ENCODE measurements at places on chromosomes 6 and 20.
A peak's percentile ranks its signal among the peaks of the same experiment; 100 is the strongest.

DNA sequence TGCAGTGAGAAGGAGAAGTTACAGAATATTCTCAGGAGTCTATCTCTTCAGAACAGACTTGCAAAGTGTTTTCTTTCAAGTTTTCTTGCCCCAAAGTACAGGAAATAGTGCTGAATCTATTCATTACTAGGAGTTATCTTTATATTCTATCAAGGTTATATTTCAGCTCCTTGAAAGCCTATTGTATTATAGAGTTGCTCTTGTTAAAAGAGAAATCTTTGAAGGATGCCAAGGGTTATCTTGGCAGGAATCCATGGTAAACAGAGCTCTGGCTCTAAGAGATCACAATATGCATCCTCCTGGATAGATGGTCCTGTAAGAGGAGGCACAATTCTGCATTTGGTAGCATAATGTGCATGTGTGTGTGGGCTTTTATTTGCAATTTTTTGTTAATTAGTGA is 21.2 kb upstream of the SNRPB2 start:
- DNase-seq = peak; percentile 26

DNA sequence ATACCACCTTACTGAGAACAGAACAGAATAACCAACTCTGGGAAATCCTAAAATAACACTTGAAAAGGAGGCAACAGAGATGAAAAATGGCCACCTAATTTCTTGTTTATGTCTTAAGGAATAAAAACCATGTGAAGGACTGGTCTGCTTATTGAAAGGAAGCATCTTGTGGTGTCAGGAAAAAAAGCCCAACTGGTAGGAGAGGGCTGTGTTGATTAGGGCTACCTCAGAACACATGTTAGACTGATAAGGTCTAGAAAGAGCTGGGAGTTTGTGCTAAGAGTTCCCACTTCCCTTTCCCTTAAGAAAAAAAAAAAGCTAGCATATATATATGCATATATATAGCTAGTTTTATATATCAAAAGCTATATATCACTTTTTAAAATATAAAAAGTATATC is 425.3 kb upstream of the BTBD3 start:
- DNase-seq = no peak

DNA sequence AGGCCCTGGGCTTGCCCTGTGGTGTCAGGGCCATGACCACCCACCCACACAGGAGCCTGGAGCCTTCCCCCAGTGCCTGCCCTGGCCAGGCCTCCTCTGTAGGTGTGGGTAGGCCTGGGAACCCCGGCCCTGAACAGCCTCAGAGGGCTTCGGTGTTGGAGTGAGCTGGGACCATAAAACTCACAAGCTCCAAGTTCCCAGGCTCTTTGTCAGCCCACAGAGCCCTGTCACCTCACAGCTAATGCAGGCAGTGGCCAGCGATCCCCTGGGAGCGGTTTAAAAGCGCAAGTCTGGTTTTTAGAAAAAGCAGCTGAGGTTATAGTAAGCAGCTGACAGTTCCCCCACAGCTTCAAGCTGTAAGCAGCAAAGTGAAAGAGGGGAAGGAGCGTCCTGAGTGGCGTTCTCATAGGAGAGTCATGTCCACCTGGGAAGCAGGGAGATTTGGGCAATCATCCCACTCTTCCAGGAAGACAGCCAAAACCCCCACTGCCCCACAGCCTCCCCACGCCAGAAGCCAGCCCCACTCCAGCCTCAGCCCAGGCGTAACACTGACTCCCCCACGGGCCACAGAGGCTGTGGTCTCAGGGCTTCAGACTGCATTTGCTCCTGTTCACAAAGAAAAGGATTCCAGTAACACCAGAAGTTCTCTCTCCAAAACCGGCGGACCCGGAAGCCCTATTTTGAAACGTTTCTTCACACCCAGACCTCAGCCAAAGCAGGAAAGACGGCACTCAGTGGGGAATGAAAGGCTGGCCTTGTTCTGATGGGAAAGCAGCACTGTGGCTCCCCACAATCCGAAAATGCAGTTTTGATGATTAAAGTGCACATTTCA is 34.3 kb upstream of the FOXC1 start:
- no peak for DNase-seq

DNA sequence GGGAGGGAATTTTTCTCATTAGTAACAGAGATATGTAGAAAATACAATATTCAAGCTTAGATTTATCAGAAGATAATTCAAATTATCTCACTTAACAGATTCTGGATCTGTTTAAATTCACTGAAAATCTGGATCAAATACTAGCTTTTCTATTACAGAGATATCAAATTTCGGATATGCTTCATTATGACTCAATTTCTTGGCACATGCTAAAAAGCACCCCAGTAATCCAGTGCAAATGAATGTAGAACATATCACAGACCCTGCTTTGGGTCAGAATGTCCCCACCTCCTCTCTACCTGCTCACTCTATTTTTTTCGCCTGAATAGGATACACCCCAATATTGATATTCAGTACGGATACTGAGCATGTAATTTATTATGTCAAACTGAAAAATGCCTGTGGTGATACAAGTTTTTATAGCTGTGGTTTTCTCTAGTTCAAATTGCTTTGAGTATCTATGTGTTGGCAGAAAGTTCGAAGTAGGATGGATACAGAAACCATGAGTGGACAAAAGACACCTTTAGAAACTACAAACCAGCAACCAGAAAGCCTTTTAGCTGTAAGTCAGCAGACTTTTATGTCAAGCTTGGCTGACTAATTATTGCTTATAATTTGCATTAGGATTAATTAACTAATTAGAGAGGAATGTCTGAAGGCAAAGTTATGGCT is 290.0 kb downstream of the TFAP2B start:
- DNase-seq = no peak

DNA sequence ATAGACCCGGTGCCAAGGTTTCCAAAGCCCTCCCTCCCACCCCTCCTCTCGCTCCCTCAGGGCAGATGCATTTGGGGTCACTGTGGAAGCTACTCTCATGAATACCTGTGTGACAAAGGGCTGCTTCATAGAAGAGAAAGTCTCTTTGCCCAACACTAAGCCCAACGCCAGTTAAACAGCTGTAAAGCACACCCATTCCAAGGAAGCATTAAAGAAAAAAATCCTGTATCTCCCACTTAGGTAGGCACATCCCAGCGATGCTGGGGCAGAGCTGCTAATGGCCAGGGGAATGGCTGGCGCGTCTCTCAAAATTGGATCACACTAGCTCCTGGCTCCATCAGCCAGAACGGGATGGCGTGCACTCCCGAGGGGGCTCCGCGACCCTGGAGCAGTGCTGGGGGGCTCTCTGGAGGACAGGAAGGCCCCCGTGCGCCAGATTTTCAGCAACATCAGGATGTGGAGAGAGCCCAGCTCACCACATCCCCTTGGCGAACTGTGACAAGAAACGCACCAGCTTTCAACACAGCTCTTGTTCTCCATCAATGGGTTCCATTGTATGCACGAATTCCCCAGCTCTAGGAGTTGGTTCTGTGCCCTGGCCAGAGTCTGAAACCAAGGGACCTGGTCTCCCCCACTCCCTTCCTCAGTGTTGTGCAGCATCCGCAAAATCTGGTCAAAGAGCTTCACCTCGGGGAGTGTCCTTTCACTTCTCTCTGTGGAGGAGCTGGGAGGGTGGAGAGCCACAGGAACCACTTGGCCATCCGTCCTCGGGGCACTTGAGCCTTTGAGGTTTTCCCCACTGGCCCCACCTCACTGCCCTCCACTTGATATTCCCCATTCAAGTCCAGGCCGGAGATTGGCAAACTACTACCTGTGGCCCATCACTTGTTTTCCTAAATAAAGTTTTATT is 74.1 kb downstream of the TFAP2C start:
- no peak for DNase-seq

GRCh38 chr6:64777941-64778785 is 928.9 kb downstream of the EYS start:
- DNase-seq = peak; percentile 17

GRCh38 chr6:127737768-127738167 is 160.8 kb downstream of the C6orf58 start:
- DNase-seq = peak; percentile 33

DNA sequence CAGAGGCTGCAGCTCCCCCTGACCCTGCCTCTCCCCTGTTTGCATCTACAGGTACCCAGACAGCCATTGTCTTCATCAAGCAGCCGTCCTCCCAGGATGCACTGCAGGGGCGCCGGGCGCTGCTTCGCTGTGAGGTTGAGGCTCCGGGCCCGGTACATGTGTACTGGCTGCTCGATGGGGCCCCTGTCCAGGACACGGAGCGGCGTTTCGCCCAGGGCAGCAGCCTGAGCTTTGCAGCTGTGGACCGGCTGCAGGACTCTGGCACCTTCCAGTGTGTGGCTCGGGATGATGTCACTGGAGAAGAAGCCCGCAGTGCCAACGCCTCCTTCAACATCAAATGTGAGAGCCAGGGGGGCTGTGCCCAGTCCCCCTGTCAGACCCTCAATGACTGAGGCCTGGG is 42.1 kb upstream of the SRF start:
- DNase-seq = no peak

- no peak for DNase-seq
These were observed 205.7 kb upstream of the PROKR2 start for GRCh38 chr20:5522422-5522821.

DNA sequence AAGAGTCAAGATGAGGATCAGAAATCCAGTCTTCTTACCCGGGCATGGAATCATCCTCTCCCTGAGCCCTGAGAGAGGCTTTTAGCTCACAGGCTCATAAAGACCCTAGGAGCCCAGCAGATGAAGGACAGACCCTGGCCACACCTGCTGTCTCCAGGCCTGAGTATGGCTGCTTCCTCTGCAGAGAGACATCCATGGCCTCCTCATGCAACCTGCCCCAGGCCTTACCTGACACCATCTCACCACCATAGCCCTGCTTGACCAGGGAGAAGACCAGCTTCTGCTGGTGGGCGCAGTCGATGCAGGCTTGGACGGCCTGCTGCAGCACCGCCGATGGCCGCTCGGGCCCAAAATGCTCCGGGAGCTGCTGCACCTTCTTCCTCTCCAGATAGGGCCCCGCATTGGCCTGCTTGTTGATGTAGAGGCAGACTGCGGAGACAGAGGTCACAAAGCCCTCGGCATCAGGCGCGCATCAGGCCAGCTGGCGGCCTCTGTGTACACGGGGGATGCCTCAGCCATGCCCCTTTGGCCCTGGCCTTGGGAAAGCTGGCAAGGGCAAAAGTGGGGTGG is 77.6 kb downstream of the SCML4 start:
- no peak for DNase-seq

DNA sequence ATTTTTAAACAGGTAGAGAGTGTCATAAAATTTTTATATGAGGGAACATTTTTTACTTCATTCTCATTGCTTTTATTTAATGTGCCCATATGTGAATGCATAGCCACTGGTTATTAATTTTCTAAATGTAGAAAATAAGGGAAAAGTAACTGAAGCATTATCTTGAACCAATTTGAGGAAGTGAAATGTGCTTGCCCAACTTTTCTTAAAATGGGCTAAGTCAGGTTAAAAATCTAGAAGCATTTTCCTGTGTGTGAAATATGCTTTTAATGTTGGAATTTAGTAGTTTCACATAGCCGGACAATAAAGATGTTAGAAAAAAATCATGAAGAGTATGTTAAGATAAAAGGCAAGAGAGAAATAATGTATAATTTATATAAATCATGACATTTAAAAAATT is 3.8 kb downstream of the SEC23B start:
- no peak for DNase-seq

DNA sequence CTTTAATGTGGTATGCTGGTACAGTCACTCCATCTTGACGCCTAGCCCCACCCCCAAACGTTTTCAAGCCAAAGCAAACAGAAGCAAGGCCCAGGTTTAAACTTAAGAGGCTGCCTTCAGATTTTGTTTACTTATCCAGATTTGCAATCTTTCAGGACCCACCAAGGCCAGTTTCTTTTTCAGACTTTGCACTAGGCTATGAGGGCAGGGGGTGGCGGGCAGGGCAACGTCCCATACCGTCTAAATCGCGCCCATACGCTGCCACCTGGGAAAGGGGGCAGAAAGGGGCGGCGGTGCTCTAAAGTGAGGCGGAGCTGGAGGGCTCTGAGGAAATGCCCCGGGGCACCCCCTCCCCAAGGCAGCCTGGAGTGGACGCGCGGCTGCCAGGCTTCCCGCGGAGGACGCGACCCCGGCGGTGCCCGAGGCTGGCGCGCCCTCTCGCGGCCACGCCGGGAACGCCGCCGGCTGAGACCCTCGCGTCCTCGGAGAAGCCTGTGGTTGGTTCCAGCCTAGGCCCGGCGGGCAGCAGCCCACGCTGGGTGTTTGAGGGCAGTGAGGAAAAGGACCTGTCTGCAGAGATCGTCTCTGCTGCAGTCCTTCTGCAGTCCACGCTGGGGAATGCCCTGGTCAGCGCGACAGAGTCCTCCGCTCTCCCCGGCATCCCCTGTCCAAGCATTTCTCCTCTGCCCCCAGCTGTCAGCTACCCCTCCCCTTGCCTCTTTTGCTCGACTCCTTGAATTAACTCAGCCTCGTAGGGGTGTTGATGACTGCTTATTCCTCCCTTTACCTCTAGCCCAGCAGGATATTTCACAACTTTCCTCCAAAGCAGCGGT is 129.2 kb upstream of the PRND start:
- DNase-seq = peak; percentile 64

- DNase-seq = peak; percentile 45
These were observed 85.8 kb downstream of the LYRM4 start for GRCh38 chr6:5174756-5175549.

DNA sequence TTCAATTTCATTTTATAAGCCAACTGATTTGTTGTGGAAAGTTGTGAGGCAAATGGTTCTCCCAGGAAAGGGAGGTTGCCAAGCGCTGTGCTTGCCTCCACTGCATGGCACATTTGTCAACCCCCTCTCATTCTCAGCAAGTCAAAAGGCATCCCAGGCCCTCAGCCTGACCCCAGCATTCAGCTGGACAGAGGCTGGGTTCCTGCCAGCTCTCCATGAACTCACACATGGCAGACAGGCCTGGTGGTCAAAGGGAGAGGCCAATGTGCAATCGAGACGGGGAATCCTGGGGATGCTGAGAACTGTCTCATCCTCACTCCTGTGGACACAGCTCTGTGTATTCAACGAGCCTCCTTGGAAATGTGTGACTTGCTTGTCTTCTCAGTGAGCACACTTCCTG is 106.0 kb upstream of the CDH4 start:
- DNase-seq = no peak

DNA sequence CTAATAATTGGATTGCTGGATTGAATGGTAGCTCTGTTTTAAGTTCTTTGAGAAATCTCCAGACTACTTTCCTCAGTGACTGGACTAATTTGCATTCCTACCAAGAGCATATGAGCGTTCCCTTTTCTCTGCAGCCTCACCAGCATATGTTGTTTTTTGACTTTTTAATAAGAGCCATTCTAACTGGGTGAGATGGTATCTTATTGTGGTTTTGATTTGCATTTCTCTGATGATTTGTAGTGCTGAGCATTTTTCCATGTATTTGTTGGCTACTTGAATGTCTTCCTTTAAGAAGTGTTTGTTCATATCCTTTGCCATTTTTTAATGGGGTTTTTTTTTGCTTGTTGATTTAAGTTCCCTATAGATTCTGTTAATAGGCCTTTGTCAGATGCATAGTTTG is 94.7 kb upstream of the AHI1 start:
- no peak for DNase-seq

- no peak for DNase-seq
These were observed 360.6 kb upstream of the MAP3K7 start for GRCh38 chr6:90947184-90948064.

- DNase-seq = peak; percentile 45
These were observed 44.4 kb downstream of the FAXC start for GRCh38 chr6:99305021-99305554.

GRCh38 chr6:57262488-57262887 is 40.4 kb upstream of the RAB23 start:
- no peak for DNase-seq
